ENCODE measurements at places on chromosomes 1 and 21.
A peak's percentile ranks its signal among the peaks of the same experiment; 100 is the strongest.

GRCh38 chr1:27643600-27644368, 8.8 kb upstream of the FGR start:
- peak; percentile 82 for DNase-seq

DNA sequence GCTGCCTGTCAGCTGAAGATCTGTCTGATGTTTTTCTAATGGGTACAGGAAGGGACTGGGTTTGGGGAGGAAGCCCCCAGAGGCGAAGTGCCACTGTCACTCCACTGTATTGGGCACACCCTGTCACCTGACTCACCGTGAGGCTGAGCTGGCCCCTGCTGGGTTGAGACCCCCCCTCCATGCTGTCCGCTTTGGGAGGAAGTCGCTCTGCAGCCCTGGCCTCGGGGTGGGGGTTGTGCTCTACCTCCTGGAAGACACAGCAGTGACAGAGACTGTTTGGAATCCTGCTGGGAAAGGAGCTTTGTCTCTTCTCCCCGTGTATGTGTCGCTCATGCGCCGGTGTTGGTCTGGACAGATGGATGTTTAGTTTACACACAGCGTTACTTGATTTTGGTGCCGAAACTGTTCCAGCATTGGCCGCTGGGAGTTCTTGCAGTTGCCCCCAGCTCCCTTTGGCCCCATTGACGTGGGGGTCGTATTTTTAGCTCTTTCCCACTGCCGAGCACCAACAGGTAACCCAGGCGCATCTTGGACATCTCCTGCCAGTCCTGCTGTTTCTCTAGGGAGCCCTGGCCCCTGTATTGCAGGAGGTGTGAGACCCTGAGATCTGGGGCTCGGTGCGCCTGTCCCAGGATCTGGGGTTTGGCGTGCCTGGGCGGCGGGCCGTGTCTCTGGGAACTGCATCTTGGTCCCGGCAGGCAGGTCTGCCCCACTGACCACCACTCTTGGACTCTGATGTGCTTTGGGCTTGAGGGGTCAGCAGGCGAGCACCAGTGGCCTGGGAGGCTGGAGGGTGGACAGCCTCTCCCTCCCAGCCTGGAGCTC, 30.3 kb downstream of the SLX9 start:
- no peak for DNase-seq

DNA sequence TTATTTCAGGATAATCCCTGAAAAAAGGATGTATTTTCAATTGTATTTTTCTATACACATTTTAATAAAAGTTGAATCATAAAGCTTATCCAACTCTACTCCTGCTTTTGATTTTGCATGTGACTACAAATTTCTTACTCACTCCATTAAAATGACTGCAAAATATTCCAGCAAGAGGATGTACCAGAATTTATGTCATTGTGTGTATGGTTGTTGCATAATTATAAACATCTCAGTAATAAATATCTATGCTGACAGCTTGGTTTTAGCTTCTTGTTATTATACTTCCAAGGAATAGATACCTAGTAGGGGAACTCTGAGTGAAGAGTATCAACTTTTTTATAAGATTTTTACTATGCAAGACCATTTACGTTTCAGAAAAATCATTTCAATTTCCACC, 463.2 kb upstream of the RUNX1 start:
- no peak for DNase-seq

DNA sequence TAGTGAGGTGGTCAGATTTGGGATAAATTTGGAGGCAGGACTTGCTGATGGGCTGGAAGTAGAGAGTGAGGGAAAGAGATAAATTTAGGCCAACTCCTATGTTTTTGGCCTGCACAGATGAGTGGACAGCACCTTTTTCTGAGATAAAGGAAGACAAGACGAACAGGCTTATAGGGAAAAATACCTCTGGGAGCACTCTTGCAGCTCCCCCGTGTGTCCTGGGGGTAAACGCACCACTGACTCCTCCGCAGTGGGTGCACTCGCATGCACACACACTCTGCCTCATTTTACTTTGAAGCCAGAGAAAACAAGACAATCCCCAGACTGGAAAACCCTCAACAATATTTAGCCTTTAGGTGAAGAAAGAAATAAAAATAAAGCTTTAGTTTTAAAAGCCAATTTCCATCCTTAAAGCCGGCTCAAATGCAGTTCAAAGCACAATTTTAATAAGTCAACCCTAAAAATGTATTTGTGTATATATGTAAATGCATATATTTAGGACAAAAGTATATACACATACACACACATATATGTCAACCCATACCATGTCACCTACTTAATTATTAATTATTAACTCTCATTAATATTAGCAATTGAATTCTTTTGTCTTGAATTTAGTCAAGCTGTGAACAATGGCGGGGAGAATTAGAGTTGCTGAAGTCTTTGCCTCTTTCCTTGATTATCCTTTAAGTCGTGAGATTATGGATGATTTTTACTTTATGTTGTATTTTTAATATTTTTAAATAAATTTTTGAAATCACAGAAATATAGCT, 341.8 kb downstream of the ZNF326 start:
- no peak for DNase-seq

- peak; percentile 76 for DNase-seq
These were observed 475 bp upstream of the NPPB start for GRCh38 chr1:11858968-11859871.

- no peak for DNase-seq
These were observed 953 bp upstream of the NDUFS2 start for GRCh38 chr1:161200992-161201835.

GRCh38 chr1:202015662-202015937, 5.2 kb downstream of the ELF3 start:
- DNase-seq, result no peak

DNA sequence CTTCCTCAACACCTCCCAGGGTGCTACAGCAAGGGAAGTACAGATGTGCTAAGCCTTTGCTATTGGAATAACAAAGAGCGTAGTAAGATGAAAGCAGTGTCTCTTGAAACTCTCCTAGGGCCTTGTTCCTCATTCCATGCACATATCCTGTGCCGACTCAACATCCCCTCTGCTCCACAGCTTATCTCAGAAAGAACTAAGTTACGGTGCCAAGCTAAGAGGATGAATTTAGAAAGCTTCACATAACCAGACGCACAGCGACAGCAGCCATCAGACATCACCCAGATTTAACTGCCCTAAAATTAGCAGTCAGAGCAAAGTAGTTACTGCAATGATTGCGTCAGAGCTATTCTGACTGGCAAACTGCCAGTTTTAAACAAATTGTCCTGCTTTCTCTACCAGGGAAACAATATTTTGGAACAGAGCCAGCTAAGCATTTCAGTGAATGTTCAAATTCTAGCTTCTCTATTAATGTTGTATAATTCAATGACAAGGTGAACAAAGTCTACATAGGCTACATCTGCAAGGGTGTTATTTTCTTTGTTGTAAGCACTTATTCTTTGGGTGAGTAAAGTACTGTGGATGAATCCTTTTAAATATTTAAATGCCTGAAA, 9.5 kb downstream of the SIPA1L2 start:
- DNase-seq, result no peak

DNA sequence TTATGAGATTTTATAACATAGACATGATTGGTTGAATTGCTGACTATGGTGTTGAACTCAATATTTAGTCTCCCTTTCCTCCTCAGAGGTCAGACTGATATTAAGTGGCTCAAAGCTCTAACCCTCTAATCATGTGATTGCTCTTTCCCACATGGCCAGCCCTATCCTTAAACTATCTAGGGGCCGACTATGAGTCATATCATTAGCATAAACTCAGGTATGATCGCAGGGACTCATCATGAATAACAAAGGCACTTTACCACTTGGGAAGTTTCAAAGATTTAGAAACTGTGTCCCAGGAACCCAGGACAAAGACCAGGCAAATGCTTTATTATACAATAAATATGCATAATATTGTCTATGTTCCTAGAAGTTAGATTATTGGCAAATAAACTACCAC, 894.6 kb upstream of the NEGR1 start:
- DNase-seq, result no peak

Data from B cell (primary cell).